ENCODE measurements at places on chromosomes 13 and 19. TPM values are rescaled to one million over a fixed set of nuclear protein-coding genes. Genes with fewer than 3 reads are reported as not detected.

The GRIK5 gene
- 0.73 TPM for total RNA-seq

The IZUMO4 gene
- total RNA-seq: 16.4 TPM

The ZNF541 gene
- 0.07 TPM for total RNA-seq

The MYO1F gene
- total RNA-seq: 50.1 TPM

The ACP7 gene
- total RNA-seq: 0.15 TPM

The DPF1 gene
- 1.2 TPM for total RNA-seq

The KLHL1 gene
- total RNA-seq: not detected

The RDH8 gene
- total RNA-seq: not detected

The THAP8 gene
- total RNA-seq: 2.1 TPM

The ZNF792 gene
- total RNA-seq: 6.4 TPM

The ONECUT3 gene
- total RNA-seq: not detected

The ZNF443 gene
- total RNA-seq: 5.1 TPM

GRCh38 chr19:35030257-35031071 is at the start of gene SCN1B:
Gene SCN1B (plus strand): TSS chr19:35030470. CDS start chr19:35030821, 351 bp downstream.
- peak; percentile 84 for DNase-seq

- no peak for DNase-seq
Observed at GRCh38 chr19:6023085-6023682, 45.2 kb upstream of the RANBP3 start.

DNA sequence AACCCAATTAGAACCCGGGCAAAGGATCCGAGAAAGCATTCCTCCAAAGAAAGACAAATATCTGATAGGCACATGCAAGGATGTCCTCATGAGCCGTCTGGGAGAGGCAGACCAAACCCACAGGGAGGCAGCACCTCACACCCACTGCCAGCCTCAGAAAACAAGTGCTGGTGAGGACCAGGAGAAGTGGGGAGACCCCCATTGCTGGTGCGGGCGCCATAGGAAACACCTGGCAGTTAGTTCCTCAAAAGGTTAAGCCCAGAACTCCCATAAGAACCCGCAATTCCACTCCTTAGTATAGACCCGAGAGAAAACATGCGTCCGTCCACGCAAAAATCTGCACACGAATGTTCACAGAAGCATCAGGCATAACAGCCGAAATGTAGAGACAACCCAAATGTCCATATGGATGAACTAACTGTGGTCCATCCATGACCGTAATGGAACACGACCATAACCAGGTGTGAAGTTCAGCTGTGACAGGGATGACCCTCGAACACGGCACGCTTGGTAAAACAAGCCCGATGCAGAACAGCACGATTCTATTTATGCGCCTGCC is 7.9 kb downstream of the ZNF787 start:
- DNase-seq: no peak

DNA sequence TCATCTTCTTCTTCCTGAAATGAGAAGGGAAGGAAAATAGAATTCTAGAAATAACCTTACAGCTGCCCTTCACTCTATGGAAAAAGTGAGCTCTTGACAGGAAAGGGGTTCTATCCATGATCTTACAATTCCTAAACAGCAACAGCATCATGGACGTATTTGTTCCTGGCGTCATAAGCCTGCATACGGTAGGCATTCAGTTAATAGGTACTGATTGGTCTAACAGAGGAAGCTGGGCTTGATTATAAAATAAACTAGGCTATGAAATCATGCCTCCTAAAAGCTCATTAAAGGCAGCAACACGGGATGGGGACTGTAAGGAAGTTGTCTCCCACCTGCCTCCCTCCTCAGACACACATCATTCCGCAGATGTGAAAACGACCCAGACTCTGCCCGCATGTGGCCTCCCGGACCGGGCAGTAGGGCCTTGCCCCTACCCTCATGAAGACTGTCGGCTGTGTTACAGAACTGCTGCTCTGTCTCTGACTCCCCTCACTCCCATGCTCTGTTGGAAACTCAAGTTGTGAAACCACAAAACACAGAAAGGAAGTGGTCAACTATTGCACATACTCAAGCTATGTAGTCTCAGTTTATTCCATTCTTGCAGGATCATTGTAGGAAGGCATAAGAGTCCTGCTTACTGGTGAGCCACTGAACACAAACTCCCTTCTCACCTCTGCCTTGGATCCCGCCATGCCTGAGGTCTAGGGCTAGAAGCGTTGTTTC is 129.8 kb downstream of the DLEU7 start:
- DNase-seq: peak; percentile 21

GRCh38 chr13:48120241-48120640 is 25.3 kb upstream of the MED4 start:
- DNase-seq: no peak

GRCh38 chr13:96860882-96861281 is 133.4 kb downstream of the OXGR1 start:
- DNase-seq: no peak

GRCh38 chr13:47413112-47413511 is 516.3 kb upstream of the HTR2A start:
- DNase-seq: no peak

DNA sequence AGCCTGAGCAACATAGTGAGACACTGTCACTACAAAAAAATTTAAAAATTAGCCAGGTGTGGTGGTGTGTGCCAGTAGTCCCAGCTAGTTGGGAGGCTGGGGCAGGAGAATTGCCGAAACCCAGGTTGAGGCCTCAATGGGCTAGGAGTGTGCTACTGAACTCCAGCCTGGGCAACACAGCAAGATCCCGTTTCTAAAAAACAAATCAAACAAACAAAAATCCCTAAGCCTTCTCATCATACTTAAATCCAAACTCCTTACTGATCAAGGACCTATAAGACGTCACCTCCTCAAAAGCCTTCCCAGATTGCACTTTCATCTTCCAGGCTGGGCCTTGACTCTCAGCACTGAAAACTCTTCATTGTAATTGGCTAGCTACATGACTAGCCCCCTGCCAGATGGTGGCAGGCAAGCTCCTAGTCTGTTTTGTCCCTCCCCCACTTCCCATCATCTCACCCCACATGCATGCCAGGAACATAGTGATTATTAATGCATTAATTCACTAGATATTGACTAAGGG is 17.5 kb upstream of the NANOS3 start:
- DNase-seq: peak; percentile 16

DNA sequence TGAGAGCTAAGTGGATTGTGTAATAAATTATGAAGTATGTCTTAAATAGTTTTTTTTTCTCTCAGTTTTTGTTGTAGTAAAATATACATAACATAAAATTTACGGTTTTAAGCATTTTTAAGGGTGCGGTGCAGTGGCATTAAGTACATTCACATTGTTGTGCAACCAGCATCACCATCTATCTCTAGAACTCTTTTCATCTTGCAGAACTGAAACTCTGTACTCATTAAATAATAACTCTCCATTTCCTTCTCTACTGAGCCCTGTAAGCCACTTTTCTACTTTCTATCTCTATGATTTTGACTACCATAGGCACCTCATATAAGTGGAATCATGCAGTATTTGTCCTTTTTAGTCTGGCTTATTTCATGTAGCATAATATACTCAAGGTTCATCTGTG is 87.1 kb downstream of the GJA3 start:
- DNase-seq: no peak

GRCh38 chr19:27736225-27736624 is 1476.7 kb downstream of the UQCRFS1 start:
- DNase-seq: no peak

DNA sequence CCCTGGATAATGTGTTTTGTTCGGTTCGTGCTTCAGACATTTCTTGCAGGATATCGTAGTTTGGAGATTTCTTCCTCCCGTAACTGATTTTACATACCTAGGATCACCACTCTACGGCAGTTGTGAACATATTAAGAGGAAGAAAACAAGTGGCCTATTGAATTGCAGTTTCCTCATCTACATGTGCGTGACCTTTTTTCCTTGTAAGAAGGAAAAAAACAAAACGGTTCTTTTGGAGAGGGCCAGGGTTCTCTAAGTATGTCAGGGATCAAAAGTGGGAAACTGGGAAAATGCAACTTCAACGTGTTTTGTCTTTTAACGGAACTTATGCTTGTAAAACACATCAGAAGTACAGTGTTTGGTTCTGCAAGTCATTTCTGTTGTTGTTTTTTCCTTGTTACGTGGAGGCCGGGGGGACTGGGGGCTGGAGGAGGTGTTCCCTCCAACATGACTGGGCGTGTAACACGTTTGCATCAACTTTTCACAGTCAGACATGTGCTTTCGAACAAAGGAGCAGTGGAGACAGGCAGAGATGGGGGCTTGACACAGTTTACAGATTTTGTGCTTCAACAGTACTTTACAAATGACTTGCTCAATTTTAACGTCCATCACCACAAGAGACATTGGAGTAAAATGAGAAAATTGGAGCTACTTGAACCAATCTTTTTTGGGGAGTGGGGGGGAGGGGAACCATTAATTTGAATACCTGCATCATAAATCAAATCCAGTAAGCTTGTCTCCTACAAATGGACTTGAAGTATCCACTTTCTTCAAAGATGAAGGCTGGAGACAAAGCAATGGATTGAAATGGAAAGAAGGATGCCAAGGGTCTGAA is 3.8 kb downstream of the ZC3H4 start:
- peak; percentile 88 for DNase-seq

DNA sequence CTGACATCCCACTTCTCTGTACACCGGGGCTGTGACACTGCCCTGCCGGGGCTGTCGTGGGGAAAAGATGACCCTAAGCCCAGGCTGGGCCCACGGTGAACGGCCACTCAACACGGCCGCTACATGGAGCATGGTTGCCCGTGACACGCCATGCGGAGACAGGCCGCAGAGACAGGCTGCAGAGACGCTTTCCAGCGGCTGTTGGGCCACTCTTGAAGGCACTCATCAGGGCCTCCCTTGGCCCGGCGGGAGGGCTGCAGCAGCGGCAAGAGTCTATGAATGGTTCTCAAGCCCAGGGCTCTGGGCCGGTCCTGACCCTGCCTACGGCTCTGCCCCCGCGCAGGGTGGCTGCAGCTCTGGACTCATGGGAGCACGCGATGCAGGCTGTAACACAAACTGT is 22.1 kb downstream of the ADPRHL1 start:
- DNase-seq: no peak

DNA sequence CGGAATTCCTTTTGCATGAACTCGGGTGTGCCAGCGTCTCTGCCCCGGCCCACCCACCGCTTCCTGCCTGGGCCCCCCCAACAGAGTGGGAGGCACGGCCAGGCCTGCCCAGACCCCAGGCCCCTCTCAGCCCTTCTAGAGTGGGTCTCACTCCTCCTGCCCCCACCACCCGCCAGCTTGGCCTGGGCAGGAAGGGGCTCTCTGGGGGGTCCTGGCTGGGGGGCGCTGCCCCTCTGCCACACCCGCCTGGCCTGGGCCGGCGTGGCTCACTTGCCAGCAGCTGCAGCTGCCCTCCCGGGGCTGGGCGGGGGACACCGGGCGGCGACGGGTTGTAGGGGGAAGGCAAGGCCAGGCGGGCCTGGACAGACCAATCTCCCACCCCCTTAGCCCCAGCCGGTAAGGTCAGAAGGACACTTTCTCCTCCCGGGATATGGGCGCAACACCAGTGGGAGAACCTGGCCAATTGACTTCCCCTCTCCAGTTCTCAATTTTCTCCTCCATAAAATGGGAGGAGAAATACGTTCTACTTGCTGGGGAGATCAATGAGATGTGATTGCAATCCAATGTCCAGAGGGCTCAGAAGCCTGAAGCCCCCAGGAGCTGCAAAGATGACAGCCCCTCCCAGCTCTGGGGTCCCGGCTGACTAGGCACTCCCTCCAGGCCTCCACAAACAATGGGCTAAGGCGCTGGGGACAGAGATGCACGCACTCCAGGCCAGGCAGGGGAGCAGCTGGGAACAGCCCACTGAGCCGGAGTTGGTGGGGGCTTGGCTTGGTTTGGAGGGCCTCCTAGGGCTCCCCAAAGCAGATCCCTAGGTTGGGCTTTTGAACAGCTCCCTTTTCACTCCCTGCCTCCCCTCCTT is 2.4 kb downstream of the CRLF1 start:
- DNase-seq: no peak

GRCh38 chr19:49858088-49858985 is 7.4 kb downstream of the PTOV1 start:
- no peak for DNase-seq

DNA sequence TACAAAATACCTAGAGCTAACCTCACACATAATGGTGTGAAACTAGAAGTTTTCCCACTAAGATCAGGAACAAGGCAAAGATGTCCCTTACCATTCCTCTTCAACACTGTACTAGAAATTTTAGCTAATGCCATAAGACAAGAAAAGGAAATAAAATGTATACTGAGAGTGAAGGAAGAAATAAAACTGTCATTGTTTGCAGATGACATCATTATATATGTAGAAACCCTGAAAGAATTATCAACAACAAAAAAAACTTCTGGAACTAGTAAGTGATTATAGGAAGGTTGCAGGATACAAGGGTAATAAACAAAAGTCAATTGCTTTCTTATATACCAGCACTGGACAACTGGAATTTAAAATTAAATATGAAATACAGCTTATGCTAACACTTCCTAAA is 93.7 kb downstream of the TNFSF11 start:
- no peak for DNase-seq

DNA sequence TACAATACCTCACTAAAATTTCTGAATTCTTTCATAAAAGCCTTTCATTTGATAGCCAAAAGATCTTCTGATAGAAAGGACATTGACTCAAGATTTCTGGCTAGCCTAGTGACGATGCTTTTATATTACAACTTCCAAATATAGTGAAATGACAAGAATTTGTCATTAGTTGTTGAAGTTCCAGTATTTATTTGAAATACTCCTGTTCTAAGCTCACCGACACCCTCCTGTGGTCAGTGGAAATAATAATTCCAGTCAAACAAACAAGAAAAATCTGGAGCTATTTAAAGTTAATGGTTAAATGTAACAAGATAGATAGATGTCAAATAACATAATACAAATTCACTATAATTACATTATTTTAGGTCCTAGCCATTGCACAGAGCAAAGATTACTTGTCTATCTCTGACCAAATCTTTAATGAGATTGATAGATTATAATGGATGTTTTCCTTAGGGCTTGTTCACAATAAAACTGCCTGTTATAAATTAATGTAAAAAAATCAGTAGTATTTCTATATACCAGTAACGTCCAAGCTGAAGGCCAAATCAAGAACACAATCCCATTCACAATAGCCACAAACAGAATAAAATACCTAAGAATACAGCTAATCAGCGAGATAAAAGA is 195.5 kb downstream of the RGCC start:
- peak; percentile 33 for DNase-seq

DNA sequence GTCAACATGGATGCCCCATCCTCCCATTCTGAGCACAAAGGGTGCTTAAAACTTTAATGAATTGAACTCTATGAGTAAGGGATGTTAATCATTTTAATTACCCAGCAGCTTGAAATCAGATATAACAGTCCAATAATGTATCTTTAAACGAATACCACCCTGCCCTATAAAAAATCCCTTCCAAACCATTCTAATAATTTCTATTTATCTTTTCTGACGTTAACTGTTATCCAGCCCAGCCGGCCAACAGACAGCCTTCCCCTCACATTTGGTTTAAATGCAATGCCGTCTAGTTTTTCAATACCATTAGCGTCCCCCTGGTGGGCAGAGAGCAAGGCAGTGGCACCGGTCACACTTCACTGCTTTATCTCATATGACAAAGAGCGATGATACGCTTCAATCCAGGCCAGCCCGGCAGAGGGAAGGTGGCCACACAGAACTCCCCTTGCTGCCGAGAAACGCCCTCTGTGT is 402.2 kb upstream of the ZNF507 start:
- no peak for DNase-seq

GRCh38 chr19:53908106-53908934 is 758 bp upstream of the CACNG7 start:
- peak; percentile 73 for DNase-seq

GRCh38 chr19:39533003-39533512 is 406 bp upstream of the EID2B start:
- no peak for DNase-seq

- DNase-seq: no peak
Observed at GRCh38 chr13:76822698-76823267, 63.4 kb downstream of the KCTD12 start.

- DNase-seq: no peak
Observed at GRCh38 chr13:82571653-82572052, 1310.6 kb downstream of the SLITRK1 start.

GRCh38 chr13:100129605-100130004 is 40.7 kb downstream of the PCCA start:
- DNase-seq: no peak

Data from activated CD4-positive, alpha-beta memory T cell treated with anti-CD3 and anti-CD28 coated beads for 36 hours (primary cell).